ENCODE measurements at places on chromosomes 11 and 22. TPM values are rescaled to one million over a fixed set of nuclear protein-coding genes. Genes with fewer than 3 reads are reported as not detected.

DNA sequence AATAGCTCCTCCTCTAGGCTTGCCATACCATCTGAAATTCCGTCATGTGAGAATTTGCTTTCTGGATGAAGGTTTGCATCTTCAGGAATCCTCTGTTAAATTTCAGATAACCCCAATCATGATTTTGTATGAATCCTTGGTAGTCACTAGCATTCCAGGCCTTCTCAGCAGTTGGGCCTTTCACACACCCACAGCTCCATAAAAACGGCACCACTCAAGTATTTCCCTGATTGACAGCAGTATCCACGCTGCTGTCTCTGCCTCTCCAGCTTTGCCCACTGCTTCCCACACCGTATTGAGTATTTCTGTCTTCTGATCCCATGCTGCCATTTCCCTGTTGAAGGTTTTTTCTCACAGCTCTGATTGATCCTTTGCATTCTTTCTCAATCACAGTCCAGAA is 208.7 kb upstream of the NCAM1 start:
- DNase-seq, result no peak

DNA sequence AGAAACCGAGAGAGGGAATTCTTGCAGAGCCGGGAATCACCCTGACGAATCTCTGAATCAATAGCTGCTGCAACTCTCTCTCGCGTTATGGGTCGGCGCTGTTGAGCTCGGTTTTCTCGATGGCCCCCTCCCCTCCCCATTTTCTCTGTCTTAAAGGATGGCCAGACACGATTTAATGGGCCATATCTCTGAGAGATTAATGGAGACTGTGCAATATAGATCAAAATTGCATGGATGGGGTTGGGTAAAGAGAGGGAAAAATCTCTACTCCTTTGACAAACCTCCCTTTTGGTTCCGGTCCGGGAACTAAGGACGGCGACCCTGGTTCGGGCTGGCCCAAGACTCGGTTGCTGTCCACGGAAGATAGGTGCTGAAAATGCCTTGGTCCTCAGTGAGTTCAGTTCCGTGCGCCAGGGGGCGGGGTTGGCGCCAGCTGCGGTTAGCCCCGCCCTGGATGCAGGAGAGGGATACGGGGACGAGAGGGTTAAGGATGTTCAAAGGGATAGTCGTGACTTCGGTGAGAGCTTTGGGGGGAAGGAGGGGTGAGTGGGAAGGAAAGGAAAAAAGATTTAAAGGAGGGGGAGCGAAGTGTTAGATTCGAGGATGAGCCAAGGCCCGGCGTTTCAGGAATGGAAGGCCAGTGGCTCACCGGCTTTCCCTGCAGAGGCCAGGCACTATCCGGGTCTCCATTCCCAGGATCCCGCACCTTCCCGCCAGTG is 103.6 kb upstream of the HSD17B12 start:
- DNase-seq, result peak; percentile 66

- DNase-seq, result no peak
Observed at GRCh38 chr11:76316726-76317125, 64.2 kb downstream of the THAP12 start.

The INS gene
- not detected for total RNA-seq

GRCh38 chr11:62048100-62048499 is 75.7 kb upstream of the INCENP start:
- no peak for DNase-seq

The SLC6A5 gene
- total RNA-seq, result not detected

DNA sequence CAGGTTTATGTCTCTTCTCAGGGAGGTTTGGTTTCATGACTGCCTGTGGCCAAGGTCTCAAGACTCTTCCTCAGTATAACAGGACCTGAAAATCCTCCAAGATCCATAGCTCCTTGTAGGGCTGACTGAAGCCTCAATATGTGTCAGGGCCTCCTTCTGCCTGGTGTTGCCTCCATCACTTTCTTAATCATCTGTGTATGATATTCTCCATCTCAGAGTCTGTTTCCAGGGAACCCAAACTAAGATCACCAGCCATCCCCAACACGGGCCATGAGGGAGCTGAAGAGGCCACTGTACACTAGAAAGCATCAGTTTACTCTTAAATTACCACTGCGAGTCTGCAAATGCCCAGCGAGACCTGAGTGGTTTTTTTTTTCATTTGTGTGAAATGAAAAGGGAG is 17.7 kb downstream of the GGTLC2 start:
- no peak for DNase-seq

The CD6 gene
- 0.42 TPM for total RNA-seq

- no peak for DNase-seq
Observed at GRCh38 chr11:113110046-113110445, 148.8 kb downstream of the NCAM1 start.

GRCh38 chr11:66637557-66638176 is 836 bp upstream of the RBM4 start:
- no peak for DNase-seq

The C11orf24 gene
- total RNA-seq, result 29.8 TPM

DNA sequence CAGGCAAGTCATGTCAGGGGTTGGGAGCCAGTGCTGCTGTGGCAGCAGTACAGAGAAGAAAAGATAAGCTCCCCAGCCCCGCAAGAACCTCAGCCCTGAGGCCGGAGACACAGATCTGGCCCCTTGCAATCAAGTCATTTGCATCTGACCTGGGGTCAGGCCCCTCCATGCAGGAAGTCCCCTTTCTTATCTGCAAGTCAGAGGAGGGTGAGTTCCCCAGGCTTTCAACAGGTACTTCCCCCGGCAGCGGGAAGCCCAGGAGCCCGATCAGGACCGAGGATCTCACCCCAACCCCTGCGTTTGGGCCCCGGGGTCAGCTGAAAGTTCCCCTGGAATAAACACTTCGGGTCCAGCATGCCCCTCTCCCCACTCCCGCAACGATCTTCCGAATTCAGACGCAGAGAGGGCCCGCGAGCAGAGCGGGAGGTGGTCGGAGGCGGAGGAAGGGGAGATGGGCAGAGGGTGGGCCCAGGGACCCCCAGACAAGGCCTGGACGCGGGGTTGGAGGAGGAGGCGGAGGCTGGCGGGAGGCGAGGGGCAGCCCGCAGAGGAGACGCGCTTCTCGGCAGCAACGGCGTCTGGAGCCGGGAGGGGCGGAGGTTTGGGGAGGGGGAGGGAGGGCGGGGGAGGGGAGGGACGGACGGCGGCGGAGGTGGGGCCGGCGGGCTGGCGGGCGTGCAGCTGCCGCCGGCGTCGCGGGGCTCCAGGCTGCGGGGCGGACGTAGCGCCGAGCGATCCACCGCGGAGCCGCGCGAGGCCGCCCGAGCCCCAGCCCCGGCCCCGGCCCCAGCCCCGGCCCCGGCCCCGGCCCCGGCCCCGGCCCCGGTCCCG is at the start of gene TSPAN18:
Gene TSPAN18, plus strand, starts transcription at position 680 of the 831 bp plus-strand sequence. CDS start 179,455 bp downstream, outside the sequence.
- DNase-seq, result no peak

GRCh38 chr11:47961383-47961782 is 19.0 kb upstream of the PTPRJ start:
- no peak for DNase-seq

The SLC22A25 gene
- not detected for total RNA-seq

DNA sequence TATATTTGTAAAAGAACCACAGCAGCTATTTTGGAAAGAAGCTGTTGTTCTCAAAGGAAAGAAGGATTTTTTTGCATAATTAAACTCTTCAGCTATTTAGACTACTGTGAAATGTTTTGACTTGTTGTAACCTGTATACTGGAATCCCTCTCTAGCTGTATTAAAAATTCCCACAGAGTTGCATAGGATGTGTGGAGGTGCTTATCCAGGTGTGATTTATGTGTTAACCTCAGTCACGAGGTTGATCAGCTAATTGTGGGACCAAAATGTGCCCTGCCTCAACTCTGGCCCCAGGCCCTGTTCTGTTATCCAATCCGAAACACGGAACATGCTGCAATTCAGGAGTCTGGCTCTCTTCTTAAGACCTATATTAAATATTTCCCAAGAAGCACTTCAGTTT is 70.1 kb downstream of the LIF start:
- DNase-seq, result no peak

The DMC1 gene
- total RNA-seq, result 0.51 TPM
